ENCODE measurements at places on chromosomes 12 and 14. TPM values are rescaled to one million over a fixed set of nuclear protein-coding genes. Genes with fewer than 3 reads are reported as not detected.

Gene PGF
- 7.9 TPM for total RNA-seq

DNA sequence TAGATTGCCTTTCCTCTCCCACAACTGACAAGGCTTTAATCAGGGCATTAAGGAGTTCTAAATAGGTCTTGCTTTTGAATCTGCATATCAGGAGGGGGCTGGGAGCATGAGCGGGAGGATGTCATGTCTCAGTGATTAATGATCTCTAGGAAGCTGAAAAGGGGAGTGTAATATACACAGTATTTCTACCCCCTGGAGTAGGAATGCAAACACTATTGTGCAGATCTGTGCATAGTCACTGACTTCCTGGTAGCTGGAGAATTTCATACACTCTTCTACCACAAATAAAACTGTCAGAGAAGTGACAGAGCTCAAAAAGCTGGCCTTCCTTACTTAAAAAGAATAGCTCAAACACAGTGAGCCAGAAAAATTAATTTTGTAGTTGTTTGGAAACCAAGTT, 65.8 kb downstream of the RIC8B start:
- peaks cover 2% of the 10 kb centered on the region for H3K4me1 ChIP-seq
- DNase-seq = no peak
- no peaks in the 10 kb centered on the region for H3K27me3 ChIP-seq
- no peak overlapping the region for H3K27ac ChIP-seq
- no peaks in the 10 kb centered on the region for H3K36me3 ChIP-seq

DNA sequence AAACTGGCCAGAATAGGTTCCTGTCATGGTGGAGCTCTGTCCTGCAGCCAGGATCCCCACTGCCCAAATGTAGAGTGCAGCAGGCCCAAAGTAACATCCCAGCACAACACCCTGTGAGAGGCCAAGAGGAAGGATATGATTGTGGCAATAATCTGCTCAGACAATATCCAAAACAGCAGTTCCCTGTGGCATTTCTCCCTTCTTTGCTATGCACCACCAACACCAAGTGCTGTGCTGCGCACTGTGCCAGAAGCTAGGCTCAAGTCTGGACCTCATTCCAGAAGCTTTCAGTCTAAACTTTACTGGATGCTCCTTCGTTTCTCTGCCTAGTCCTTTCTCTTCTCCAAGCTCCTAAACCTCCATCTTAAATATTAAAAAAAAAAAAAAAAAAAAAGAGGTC, 33.4 kb downstream of the SLC11A2 start:
- DNase-seq = no peak
- H3K4me3 ChIP-seq = no peak overlapping the region
- H3K27ac ChIP-seq = no peak overlapping the region
- H3K4me1 ChIP-seq = no peaks in the 10 kb centered on the region

Gene TAS2R7
- total RNA-seq = 0.39 TPM
